CD4-positive, CD25-positive, alpha-beta regulatory T cell (primary cell): ENCODE measurements at places on chromosomes 2 and 18. TPM values are rescaled to one million over a fixed set of nuclear protein-coding genes. Genes with fewer than 3 reads are reported as not detected.

The CHST10 gene
- 0.81 TPM for total RNA-seq

The CAPN14 gene
- total RNA-seq: 0.20 TPM

The SELENOI gene
- 42.8 TPM for total RNA-seq

The MAPRE2 gene
- 82.5 TPM for total RNA-seq

The MARCO gene
- total RNA-seq: not detected

The CPLX4 gene
- not detected for total RNA-seq

The KLHL30 gene
- total RNA-seq: not detected

The C2orf15 gene
- 2.0 TPM for total RNA-seq

The IL36A gene
- not detected for total RNA-seq

The TOGARAM2 gene
- total RNA-seq: 9.3 TPM

The GPR35 gene
- 11.0 TPM for total RNA-seq
